ENCODE measurements at places on chromosomes 12 and 14. TPM values are rescaled to one million over a fixed set of nuclear protein-coding genes. Genes with fewer than 3 reads are reported as not detected.

The GPX2 gene
- not detected for total RNA-seq

The PTPN21 gene
- 0.34 TPM for total RNA-seq

The DCAF5 gene
- 30.4 TPM for total RNA-seq

The NINJ2 gene
- total RNA-seq: 3.1 TPM

The NRXN3 gene
- total RNA-seq: 0.07 TPM

The LRP6 gene
- total RNA-seq: 0.55 TPM

Measured in activated T-helper 2 cell treated with anti-CD3 and anti-CD28 coated beads, Interferon-gamma antibody, Interleukin-2, Interleukin-4, amounts not matched to agents 10 μg/mL and 5 μg/mL and 100 μg/mL, durations not matched to agents 14 hours and 24 hours and 36 hours (primary cell).